ENCODE measurements at places on chromosomes 5 and 9.

DNA sequence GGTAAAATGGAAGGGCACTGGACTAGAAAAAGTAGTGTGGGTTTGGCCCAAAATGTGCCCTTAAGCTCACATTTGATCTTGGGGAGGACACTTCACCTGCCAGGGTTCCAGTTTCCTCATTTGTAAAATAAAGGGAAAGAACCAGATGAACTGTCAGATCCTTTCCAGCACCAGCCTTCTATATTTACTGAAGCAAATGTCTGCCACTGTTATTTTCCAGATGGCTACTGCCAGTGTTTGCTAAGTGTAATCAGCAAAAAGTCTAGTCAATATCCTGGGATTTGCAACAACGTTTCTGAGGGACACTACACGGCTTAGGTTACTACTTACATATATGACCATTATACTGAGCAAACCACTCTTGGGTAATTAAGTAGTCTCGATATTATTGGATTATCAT, 340.3 kb downstream of the KCNN2 start:
- DNase-seq, result no peak

DNA sequence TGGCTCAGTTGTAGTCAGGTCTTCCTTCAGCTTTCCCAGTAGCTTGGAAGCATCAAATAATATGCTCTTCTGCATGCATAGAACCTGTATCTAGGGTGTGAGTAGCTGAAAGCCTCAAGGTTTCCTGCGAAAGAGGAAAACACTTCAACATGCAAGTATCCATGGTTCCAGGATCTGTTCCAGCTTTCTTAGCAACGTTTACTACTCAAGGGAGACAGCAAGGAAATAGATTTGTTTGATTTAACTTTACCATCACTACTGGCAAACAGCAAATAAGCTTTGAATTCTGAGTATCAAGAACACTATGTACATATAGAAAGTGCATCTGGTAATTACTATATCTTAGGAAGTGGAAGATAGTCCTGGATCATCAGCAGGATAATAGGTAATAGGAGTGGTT, 341.0 kb downstream of the PRR16 start:
- no peak for DNase-seq

DNA sequence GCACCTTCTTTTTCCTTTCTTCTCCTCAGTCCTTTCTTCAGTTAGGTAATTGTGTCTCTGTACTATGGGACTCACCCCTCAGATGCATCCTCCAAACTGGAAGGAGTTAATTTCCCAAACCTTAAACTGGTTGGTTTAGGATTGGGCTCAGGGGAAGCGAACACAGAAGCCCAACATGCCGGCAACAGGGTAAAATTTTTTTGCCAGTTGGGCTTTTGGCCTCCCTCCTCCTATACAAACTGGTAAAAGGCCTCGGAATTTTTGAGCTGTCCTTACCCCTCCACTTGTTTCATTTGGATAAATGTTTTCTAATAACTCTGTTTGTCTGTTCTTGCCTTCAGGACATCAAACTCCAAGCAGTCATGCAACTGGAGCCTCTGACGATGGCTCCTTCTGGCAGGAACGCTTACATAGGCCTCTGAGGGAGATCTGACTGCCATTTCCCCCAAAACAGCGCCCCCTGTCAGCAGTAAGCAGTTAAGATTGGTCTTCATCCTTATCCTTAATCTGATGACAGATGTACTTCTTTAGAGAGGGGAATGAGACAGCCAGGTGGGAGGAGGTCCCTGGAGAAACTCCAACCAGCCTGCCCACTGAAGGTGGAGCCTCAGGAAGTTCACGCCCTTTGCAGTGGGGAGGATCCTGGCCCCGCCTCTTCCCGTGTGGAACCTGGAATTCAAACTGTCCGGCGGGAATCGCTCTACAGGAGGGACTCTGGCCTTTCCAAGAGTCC, 57.8 kb upstream of the SPINK5 start:
- no peak for DNase-seq

- DNase-seq, result peak; percentile 6
Measured at GRCh38 chr5:8184455-8185063, 315.6 kb downstream of the MTRR start.

GRCh38 chr5:25295067-25295466, 650.3 kb upstream of the CDH10 start:
- DNase-seq, result no peak

GRCh38 chr5:59757442-59757841, 136.1 kb downstream of the PDE4D start:
- DNase-seq, result no peak

GRCh38 chr9:131682261-131682660, 57.6 kb downstream of the RAPGEF1 start:
- no peak for DNase-seq

DNA sequence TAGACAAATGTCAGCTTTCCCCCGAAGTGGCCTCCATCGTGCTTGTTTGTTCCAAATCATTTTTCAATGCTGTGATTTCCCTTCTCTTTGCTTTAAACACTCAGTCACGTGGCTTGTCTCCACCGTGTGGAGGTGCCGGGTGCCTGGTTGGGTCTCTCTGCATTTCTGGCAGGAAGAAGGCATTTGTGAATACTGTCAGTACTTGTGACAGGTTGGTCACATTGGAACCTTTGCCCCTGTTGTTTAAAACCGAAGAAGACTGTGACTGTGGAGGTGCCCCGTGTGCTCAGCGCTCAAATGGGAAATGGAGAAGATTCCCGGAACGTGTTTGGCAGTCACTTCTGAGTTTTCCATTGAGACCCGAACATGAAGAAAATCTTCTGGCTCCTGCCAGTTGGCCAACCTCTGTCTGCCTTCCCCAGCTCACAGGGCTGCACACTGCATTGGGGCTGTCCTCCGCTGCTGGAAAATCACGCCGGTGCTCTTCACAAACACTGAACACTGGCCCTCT, 74.6 kb downstream of the LMNB1 start:
- no peak for DNase-seq

DNA sequence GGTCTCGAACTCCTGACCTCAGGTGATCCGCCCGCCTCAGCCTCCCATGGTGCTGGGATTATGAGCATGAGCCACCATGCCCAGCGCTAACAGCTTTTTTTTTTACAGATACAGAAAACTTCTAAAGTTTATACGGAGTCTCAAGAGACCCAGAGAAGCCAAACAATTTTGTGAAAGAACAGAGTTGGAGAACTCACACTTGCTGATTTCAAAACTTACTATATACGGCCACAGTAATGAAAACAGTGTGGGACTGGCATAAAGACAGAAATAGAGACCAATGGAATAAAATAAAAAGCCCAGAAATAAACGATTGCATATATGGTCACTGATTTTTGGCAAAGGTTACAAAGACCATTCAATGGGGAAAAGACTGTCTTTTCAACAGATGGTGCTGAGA, 85.6 kb upstream of the CACNA1B start:
- DNase-seq, result no peak

DNA sequence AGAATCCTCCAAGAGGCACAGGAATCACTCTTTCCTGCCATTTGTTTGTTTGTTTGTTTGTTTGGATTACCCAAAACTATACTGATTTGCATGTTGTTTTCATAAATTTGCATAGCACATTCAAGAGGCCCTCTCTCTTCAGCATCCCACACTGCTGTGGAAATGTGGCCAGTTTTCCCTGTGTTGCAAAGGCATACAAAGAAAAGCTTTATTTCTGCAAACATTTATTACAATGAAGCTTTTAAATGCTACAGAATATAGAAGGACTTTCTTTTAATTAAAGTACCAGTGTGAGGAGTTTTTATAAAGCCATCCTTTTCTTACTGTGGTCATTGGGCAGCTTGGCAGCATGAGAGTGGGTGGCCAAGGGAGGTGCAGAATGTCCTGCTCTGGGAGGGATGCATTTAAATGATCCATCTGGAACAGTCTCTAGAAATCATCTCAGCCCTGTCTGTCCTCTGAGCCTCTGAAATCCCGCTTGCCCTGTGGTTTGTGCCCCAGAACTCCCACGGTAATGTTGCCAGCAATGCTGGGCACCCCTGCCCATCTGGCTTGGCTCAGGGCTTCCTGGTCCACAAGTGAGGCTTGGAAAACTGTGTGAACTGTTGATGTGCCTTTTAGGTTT, 356.8 kb upstream of the KIF2A start:
- no peak for DNase-seq

GRCh38 chr5:174834081-174834480, 109.7 kb downstream of the MSX2 start:
- no peak for DNase-seq

GRCh38 chr5:149133795-149134777, 7.2 kb upstream of the ABLIM3 start:
- DNase-seq, result no peak

GRCh38 chr9:72292874-72293607, 72.0 kb downstream of the ZFAND5 start:
- DNase-seq, result no peak

DNA sequence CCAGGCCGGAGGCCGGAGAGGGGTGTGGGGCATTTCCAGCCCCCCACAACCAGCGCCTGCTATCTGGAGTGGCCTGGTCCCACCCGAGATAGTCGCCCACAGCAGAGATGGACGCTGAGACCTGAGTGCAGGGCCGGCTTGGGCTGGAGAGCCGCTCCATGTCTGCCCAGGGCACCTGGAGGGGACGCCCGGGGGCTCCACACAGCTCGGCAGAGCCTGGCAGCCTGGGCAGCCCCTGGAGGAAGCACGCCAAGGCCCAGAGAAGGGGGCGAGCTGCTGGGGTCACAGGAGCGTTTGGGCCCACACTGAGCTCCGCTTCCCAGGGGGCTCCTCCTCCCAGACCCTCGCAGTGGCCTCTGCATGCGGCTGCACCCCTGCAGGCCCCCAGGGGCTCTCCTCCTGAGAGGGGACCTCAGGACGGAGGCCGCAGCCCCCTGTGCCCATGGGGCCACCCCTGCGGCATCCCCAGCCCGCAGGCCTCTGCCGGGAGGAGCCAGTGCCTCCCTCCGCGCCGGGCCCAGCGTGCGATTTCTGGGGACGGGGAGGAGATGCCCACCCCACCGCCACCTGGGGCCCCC, 42.2 kb upstream of the EGFL7 start:
- DNase-seq, result no peak

GRCh38 chr9:101509572-101509971, 24.1 kb upstream of the RNF20 start:
- DNase-seq, result no peak

DNA sequence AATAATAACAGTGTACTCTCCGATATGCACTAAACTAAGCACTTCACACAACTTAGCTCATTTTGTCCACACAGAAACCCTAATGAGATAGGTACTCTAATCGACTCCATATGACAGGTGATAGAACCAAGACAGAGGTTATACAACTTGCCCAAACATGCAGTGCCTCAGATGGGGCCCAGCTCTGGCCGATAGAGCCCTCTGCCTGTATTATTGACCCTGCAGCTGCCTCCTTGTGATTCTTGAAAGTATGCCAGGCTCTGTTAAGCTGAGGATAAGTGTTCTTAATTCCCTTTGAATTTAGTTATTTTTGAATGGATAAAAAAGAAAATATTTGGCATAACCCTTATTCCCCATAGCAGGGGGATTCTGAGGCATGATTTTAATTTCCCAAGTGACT, 78.5 kb downstream of the HMHB1 start:
- DNase-seq, result no peak

DNA sequence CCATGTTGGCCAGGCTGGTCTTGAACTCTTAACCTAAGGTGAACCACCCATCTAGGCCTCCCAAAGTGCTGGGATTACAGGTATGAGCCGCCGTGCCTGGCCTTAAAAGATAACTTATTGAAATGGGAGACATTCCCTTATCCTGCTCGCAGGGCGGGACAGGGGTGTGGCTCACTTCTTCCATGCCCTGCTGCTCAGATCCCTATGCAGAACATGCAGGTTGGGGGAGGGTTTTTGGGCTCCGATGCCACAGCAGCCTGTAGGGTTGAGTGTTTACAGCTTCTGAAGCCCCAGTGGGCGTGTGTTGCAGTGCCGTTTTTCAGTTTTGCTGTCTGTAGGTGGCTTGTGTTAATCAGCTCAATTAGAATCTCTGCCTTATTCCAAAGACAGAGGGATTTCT, 108.0 kb upstream of the BRINP1 start:
- DNase-seq, result no peak

- DNase-seq, result no peak
Measured at GRCh38 chr9:83355729-83356151, 182.5 kb downstream of the FRMD3 start.

- DNase-seq, result no peak
Measured at GRCh38 chr9:125700791-125701190, 6.2 kb downstream of the MAPKAP1 start.

DNA sequence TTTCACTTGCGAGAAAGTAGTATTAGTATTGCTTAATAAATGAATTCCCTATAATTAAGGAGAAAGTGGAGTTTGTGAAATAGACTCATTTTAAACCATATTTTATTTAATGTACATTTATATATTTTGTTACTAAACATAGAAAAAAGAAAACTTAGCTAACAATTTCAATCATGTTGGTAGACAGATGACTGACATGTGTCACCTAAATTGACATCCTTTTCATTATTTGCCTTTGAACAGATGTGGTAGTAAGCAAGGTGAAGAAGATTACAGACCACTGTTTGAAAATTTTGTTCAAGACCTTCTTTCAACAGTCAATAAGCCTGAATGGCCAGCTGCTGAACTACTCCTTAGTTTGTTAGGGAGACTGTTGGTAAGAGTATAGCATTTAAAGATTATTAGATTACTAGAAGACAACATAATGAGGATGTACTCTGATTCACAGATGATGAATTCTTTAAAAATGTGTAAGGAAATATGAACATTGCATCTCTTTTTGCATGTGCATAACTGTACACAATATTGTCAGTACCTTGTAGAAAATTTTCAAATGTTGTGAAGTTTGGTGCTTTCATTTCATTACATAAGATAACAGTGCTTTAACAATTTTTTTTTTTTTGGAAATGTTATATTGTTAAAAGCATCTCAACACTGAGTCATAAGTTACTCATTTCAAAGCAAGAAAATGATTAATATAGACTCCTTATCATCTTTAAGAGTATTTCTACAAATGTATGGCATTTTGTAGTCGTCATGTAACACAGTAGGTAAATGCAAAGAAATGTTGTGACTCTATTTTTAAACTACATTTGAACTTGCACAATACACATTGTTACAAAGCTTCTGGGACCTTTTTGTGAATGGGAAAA, 139.5 kb downstream of the NIPBL start:
- no peak for DNase-seq

Measured in activated CD4-positive, alpha-beta T cell treated with anti-CD3 and anti-CD28 coated beads, Interleukin-2, amount 50 U/mL, for 24 hours (primary cell).